ENCODE measurements at places on chromosomes 2 and 18.

- no peak for DNase-seq
These were observed 11.7 kb downstream of the HS6ST1 start for GRCh38 chr2:128306931-128307460.

DNA sequence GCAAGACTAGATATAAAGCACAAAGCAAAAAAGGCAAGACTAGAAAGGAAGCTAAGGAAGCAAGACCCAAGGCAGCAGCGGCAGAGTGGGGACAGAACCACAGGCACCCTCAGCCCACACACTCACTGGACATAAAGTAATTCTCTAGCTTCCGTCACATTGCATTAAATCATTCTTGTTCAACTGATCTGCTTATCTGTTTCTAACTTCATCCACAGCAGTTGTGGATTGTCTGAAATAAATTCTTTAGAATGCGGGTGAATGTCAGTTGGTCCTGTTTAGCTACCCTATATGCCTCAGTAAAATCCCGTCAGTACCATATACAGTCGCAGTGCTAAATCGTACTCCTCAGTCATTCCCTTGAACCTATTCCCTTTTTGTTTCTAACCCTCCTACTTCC lies 183.2 kb upstream of the SLC39A10 start:
- DNase-seq = no peak

- no peak for DNase-seq
These were observed 79.3 kb upstream of the POU3F3 start for GRCh38 chr2:104774631-104775030.

- DNase-seq = no peak
These were observed 70.2 kb upstream of the ID2 start for GRCh38 chr2:8611700-8612099.

GRCh38 chr2:40606862-40607261 lies 155.0 kb upstream of the SLC8A1 start:
- DNase-seq = no peak

GRCh38 chr2:232449964-232450363 lies 6.0 kb upstream of the ALPI start:
- no peak for DNase-seq

DNA sequence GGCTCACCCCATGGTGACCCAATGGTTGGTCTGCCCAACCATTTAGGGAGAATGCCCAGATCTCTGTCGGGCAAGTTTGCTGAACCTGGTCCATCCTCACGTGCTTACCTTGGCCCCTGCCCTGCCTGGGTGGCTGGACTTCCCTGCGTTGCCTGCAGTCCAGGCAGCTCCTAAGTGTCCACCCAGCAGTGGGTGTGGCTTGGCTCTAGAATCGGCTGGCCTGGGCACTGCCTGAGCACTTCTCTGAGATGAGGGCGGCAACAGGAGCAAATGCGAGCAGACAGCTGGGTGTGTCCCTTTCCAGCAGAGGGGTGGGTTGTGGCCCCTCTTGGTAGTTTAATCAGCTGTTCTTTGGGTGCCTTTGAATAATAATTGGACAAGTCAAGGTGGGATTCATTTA lies 11.3 kb downstream of the PCARE start:
- DNase-seq = no peak

DNA sequence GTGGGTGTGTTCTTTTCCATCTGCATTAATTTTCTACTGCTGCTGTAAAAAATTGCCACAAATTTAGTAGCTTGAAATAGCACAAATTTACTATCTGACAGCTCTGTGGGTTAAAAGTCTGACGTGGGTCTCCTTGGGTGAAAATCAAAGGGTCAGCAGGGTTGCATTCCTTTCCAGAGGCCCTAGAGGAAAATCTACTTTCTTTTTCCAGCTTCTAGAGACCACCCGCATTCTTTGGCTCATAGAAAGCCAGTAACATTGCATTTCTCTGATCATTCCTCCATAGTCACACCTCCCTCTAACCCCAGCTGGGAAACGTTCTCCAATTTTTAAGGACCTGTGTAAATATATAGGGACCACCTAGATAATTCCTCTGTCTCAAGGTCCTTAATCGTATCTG lies 128.8 kb downstream of the ATL2 start:
- no peak for DNase-seq

DNA sequence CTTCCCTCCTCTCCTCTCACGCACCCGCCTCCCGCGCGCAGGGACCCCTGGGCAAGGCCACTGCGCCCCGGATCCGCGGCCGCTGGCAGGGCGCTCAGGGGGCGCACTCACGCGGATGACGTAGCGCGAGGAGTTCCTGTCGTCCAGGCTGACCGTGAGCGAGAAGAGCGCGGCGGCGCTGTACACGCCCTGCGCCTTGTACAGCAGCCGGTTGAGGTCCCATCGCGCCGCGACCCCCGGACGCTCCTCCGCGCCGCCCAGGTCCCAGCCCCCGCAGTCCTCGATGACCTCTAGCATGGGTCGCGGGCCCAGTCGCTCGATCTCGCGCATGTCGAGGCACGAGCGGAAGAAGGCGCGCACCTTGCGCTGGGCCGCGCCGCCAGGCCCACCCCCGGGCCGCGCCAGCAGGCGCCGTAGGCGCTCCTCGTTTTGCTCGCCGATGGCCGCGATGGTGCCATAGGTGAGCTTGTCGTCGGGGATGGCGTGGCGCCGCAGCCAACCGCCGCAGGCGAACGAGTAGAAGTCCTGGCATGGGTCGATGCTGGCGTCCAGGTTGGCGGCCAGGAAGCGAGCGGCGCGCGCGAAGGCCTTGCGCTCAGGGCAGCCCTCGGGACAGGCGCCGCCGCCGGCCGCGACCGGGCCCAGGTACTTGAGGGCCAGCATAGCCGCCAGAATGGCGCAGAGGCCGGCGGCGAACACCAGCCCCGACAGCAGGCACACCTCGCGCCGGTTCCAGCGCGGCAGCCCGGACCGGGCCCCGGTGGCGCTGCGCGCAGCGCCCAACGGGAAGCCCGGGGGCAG lies 1.7 kb downstream of the ECEL1 start:
- no peak for DNase-seq

- no peak for DNase-seq
These were observed 21.8 kb downstream of the CAD start for GRCh38 chr2:27238976-27239375.

DNA sequence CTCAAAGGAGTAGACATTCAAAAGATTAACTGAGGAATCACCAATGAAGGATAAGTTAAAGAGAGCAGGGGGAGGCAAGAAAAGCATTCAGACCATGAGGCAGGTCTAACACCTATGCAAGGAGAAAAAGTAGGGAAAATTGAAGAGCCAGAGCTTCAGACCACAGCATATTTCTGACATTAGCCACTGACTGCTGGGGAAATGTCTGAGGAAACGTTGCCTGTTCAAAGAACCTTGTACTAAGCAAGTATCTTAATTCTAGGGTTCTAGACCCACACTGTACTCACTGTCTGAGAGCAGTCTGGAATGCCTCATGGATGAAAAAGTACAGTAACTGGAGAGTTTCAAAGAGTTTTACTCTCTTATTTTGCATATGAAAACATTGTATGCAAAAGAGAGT lies 39.5 kb upstream of the TFPI start:
- DNase-seq = no peak

DNA sequence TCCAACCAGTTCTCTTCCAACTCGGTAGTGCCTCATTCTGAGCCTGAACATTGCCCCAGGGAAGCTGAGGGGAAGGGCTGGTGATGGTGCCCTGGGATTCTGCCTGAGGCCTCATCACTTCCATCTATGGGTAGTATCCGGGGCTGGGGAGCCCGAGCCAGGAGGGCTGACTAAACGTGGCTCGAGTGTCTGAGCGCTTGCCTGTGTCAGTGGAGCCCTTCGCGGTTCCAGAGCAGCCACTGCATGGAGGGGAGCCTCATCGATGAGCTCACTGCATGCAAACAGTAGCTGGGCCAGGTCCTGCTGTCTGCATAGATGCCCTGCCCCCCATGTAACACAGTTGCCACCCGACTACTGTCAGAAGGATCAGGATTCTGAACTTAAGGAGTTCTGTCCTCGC lies 129.3 kb downstream of the GLI2 start:
- DNase-seq = no peak

DNA sequence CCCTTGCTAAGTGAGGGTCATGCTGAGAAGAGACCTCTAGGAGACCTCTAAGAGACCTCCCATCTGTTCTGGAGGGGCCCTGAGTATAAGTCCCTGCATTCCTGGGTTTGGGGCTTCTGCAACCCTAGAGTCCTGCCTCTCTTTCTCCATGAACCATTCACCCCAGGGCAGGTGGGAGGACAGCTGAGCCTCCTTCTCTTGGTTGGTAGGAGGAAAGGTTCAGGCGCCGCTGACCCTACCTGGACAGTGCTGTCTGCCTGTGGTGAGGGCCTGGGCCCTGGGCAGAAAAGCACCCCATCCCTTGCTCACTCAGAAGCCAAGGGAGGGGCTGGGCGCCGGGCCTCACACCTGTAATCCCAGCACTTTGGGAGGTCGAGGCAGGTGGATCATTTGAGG lies 604 bp upstream of the VIL1 start:
- no peak for DNase-seq

Measured in liver (tissue), 10 donors.